Breast epithelium (tissue), 4 donors: ENCODE measurements at places on chromosomes 3 and 15. TPM values are rescaled to one million over a fixed set of nuclear protein-coding genes. Genes with fewer than 3 reads are reported as not detected.

The LRRC2 gene
- 2.0 TPM for total RNA-seq

The MYRIP gene
- total RNA-seq, result 2.3 TPM

The CDC25A gene
- total RNA-seq, result 0.80 TPM

The MDFIC2 gene
- total RNA-seq, result not detected

The ADAMTS17 gene
- 5.9 TPM for total RNA-seq

The ZBBX gene
- not detected for total RNA-seq

The CFAP100 gene
- not detected for total RNA-seq

The SRGAP3 gene
- 19.0 TPM for total RNA-seq

The CLDN18 gene
- total RNA-seq, result not detected

The CCDC39 gene
- not detected for total RNA-seq

The SH2D7 gene
- not detected for total RNA-seq

The CGNL1 gene
- total RNA-seq, result 5.4 TPM

The CYP1A1 gene
- 32.1 TPM for total RNA-seq

The TMCO5A gene
- not detected for total RNA-seq

The BAHD1 gene
- 14.6 TPM for total RNA-seq

The ZNF502 gene
- 6.6 TPM for total RNA-seq

The XXYLT1 gene
- 10.8 TPM for total RNA-seq

The STAC gene
- total RNA-seq, result 6.1 TPM

The PXYLP1 gene
- 10.7 TPM for total RNA-seq

The HYAL1 gene
- 16.1 TPM for total RNA-seq

The SH3GL3 gene
- not detected for total RNA-seq

The HGD gene
- total RNA-seq, result 5.1 TPM

The SPATA12 gene
- total RNA-seq, result 0.29 TPM

The CHL1 gene
- 34.8 TPM for total RNA-seq

The RLBP1 gene
- not detected for total RNA-seq

The DNAH12 gene
- total RNA-seq, result 0.33 TPM

The EFHB gene
- total RNA-seq, result 1.3 TPM

The REC114 gene
- not detected for total RNA-seq

The FXR1 gene
- 130 TPM for total RNA-seq

The ADGRG7 gene
- total RNA-seq, result not detected

The TEX55 gene
- total RNA-seq, result not detected

The LOXL1 gene
- total RNA-seq, result 11.3 TPM

The EPHA3 gene
- 1.0 TPM for total RNA-seq
